ENCODE measurements at places on chromosomes 11 and 22.

- DNase-seq: no peak
These were observed 2.6 kb downstream of the OR51G2 start for GRCh38 chr11:4916581-4916980.

GRCh38 chr11:60912851-60913528 is 968 bp upstream of the TMEM109 start:
- DNase-seq: no peak

GRCh38 chr22:21100149-21101032 is 54.6 kb downstream of the LRRC74B start:
- no peak for DNase-seq

- DNase-seq: no peak
These were observed 131.9 kb downstream of the ADAMTS15 start for GRCh38 chr11:130580372-130580771.

- DNase-seq: no peak
These were observed 18.3 kb downstream of the SMCO4 start for GRCh38 chr11:93524858-93525257.

DNA sequence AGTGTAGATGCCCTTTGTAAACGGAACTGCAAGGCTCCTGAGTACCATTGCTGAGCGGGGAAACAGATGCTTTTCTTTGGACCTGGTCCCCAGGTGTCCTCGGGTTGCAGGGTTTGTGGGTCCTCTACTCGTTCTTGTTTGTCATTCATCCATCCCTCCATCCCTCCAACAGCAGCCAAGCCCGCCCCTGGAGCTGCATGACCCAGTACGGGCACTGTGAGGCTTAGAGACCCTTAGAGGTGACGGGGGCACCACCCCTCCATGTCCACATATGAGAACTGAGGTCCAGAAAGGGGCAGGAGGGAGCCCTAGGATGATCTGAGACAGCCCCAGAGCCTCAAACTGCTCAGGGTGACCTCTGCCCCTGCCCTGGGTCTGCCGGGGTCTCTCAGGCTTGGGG is 45.4 kb downstream of the WNT11 start:
- no peak for DNase-seq

DNA sequence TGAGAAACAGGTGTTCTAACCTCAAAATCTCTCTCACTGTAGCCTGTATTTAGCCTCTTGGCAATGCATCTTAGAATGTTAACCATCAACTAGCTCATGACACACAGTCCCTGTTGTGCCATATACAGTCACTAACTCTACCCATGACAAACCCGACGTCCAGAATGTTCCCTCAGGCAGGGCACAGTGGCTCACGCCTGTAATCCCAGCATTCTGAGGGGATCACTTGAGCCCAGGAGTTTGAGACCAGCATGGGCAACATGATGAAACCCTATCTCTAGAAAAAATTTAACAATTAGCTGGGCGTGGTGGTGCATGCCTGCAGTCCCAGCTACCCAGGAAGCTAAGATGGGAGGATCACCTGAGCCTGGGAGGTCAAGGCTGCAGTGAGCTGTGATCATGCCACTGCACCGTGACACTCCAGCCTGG is 18.2 kb upstream of the CCDC34 start:
- DNase-seq: no peak
